ENCODE measurements at places on chromosomes 12 and 14.

- no peak for DNase-seq
Observed at GRCh38 chr14:93970965-93971634, 5.3 kb downstream of the ASB2 start.

- no peak for DNase-seq
Observed at GRCh38 chr14:105581551-105582341, 55.4 kb downstream of the TMEM121 start.

DNA sequence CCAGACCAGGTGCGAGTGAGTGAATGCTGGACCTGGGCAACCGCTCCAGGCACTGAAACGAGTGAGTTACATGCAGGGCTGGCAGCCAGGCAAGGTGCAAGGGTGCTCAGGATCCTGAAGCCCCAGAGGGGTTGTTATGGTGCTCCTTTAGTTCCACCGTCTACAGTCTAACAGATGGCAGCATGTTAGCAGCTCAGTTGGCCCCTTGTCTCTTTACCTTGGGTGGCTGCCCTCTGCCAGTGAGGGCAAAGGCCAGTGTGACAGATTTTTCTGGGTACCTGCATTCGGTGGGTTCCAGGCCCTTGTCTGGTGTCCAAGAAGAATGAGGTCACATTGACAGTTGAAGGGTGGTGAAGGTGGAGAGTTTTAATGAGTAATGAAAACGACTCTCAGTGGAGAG, 106.8 kb downstream of the SLCO1B3 start:
- DNase-seq, result no peak

- no peak for DNase-seq
Observed at GRCh38 chr12:57085999-57086492, 2.9 kb upstream of the NAB2 start.

- no peak for DNase-seq
Observed at GRCh38 chr14:77561881-77562280, 54.6 kb downstream of the SPTLC2 start.

- DNase-seq, result no peak
Observed at GRCh38 chr12:116924558-116925453, 14.1 kb downstream of the FBXW8 start.

GRCh38 chr14:57326253-57326652, 57.5 kb downstream of the AP5M1 start:
- no peak for DNase-seq

GRCh38 chr12:7793211-7793610, 4.0 kb downstream of the NANOG start:
- DNase-seq, result no peak

DNA sequence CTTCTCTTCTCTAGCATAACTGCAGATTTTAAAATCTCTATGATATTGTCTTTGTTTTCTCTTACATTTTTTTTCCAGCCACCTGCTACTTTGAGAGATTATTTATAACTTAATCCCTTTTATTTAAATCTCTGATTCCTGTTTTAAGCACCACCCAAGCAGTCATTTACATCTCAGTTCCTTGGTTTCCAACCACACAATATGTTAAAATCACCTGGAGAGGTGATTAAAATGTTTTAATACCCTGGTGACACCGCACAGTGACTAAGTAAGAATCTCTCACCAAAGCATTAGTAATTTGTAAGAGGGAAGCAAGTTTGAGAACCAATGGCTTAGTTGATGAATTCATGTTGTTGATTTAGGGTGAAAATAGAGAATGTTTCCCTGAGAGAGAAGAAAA, 849.8 kb downstream of the TMTC2 start:
- no peak for DNase-seq

DNA sequence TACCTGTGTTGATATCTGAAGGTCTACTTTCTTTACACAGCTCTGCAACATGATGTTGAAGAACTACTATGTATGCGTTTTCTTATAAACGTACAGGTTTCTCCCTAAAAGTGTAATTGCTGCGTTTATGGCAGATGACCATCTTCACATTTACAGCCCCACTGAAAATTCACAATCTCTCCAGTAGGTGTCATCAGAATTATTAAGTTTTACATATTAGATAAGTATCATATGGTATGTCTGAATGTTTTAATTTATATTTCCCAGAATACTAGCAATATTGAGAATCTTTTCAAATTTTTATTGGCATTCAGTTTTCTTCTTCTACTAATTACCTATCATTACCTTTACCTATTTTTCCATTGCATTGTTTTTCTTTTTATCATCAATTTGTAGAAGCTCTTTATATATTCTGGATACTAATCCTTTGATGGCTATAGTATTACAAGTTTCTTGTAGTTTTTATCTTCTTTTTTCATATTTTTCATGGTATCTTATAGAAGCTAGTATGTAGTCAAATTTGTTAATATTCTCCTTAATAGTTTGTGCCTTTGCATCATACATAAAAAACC, 123.5 kb downstream of the CAPZA3 start:
- DNase-seq, result no peak

DNA sequence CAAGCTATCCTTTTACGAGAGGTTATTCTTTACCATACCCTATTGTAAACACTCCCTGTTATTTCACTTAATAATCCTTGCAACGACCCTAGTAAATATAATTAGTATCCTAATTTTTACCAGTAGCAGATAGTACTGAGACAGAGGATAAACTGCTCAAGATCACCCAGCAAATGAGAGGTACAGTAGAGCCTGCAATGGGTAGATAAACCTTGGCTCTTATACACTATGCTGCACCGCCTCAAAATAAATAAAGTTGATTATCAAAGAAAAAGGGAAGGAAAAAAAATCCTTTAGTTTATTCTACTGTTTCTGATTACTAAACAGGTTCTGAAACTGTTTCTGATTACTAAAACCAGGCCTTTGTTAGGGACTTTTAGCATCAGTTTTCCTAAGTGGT, 22.5 kb downstream of the YBX3 start:
- no peak for DNase-seq

DNA sequence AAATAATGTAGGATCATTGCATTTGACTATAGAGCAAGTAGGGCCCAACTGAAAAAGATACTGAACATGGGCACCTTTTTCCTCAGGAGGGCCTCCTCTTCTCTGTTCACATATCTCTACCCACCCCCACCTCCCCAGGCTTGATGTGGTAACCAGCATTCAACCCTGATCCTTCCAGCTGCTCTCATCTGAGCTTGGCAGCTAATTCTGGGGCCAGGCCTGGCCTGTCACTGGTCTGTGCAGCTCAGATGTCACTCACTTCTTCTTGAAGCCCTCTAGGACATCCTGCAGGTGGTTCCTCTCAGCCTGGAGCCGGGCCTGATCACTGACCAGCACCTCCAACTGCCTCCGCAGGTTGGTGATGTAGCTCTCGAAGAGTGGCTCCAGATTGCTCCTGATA, 2.1 kb downstream of the KRT84 start:
- no peak for DNase-seq

DNA sequence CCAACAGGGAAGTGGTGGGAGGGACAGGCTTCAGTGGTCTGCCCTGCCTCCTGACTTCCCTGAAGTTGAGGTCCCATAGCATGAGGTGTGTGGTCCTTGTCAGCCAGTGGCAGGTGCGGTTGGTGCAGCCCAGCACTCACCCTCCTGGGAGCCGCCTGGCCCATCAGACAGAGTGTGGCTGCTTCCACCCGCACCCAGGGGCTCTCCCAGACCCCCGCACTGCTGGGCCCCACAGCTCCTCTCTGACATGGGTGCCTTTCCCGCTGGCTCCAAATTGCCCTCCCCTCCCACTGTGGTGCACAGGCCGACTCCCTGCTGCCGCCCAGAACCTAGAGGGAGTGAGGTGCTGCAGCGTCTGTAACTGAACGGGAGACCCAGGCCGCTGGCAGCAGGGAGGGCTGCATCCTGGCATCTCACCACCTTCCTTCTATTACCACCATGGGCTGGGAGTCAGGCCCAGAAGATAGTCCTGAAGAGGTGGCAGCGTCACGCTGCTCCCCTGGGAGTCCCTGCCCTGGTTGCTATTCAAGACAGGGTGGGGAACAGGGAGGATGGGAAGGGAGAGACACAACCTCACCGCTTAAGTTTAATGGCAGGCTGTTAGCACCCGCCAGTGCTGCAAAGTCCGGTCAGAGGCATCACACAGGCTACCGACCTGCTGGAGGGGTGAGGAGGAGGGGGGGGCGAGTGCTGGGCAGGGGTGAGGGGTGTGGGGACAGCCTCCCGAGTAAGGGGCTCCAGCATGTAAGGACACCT, 180.6 kb upstream of the PRMT8 start:
- DNase-seq, result no peak

DNA sequence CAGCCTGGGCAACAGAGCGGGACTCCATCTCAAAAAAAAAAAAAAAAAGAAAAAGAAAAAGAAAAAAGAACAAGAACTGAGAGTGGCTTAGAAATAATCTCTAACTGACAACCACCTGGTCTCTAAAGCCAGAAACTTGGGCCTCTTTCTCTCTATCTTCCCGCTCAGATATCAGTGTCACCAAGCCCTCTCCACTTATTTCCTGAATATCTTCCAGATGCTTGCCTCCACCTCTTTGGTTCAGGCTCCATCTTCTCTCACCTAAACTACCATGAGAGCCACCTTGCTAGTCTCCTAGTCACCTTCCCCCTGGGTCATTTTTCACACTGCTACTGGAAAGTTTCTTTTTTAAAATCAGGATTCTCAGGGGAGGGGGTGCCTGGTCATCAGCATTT, 1.8 kb upstream of the TM9SF1 start:
- DNase-seq, result no peak
